ENCODE measurements at places on chromosomes 4 and X.

DNA sequence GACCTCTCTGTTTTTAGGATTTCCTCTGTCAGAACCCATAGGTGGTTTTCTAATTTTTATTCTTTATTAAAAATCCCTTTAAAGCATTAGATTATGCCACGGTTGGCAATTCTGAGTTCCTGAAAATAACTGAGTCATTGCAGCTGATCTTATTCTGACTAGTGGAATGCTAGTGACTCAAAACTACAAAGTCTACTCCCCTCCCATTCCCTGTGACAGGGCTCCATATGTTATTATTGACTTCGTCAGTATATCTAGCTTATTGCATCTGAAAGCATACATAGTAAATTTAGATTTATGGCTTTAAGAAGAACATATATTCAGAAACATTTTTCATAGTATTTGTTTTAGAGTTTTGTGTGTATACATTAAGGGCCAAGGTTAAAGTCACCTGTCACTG lies 38.5 kb downstream of the HERC3 start:
- DNase-seq = no peak

- DNase-seq = no peak
Observed at GRCh38 chr4:150852216-150852615, 162.9 kb downstream of the LRBA start.

DNA sequence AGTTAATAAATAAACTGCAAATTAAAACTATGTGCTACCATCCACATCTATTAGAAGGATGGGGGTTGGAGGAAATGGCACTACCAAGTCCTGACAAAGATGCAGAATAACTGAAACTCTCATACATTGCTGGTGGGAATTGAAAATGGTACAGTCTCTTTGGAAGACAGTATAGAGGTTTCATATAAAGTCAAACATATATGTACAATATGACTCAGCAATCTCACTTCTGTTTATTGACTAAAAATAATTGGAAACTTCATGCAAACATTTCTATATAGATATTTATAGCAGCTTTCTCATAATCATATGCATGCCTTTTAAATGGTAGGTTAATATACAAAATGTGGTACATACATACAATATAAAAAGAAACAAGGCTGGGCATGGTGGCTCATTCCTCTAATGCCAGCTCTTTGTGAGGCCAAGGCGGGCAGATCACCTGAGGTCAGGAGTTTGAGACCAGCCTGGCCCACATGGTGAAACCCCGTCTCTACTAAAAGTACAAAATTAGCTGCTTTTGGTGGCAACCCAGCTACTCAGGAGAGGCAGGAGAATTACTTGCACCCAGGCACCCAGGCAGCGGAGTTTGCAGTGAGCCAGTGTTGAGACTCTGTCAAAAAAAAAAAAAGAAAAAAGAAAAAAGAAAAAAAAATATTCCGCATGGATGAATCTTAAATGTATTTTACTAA lies 225.0 kb upstream of the CXXC4 start:
- DNase-seq = no peak

DNA sequence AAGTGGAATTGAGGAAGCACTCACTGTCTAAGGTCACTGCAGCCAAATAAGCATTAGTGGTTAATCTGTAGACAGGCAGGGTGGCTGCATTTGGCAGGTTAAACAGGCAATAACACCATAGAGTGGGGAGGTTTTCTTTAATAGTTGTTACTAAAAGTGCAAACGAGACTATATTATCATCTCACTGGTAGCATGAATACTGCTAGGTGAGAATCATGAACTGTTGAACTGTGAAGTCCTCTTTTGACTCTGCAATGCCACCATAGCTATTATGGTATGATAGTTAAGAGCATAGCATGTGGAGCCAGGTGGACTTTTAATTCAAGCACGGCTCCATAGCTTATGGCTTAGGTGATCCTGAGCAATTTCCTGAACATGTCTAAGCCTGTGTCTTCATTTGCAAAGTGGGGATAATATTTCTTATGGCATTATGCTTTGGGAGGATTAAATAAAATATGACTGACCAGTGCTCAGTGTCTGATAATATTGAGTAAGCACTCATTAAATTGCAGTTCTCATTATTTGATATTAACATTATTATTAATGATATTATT lies 235.6 kb upstream of the HHIP start:
- DNase-seq = no peak

GRCh38 chrX:38061335-38061734 lies 55.0 kb downstream of the SYTL5 start:
- no peak for DNase-seq

- DNase-seq = no peak
Observed at GRCh38 chrX:151929126-151929525, 16.4 kb downstream of the MAGEA4 start.

- no peak for DNase-seq
Observed at GRCh38 chrX:112053169-112053568, 29.4 kb downstream of the TRPC5 start.

- no peak for DNase-seq
Observed at GRCh38 chr4:9602389-9602914, 158.2 kb downstream of the DEFB131A start.

- DNase-seq = no peak
Observed at GRCh38 chr4:125735102-125735501, 420.3 kb downstream of the FAT4 start.

GRCh38 chrX:100695302-100695701 lies 36.6 kb downstream of the SYTL4 start:
- DNase-seq = no peak

DNA sequence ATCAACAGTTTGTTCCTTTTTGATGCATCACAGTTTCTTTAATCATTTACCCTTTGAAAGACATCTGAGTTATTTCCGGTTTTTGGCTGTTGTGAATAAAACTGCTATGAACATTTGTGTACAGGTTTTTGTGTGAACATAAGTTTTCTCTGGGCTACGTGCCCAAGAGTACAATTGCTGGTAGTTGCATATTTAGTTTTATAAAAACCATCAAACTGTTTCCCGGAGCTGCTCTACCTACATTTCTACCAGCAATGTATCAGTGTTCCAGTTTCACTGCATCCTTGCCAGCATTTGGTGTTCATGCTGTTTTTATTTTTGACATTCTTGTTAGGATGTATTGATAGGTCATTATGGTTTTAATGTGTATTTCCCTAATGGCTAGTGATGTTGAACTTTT lies 17.3 kb downstream of the KDM6A start:
- no peak for DNase-seq

DNA sequence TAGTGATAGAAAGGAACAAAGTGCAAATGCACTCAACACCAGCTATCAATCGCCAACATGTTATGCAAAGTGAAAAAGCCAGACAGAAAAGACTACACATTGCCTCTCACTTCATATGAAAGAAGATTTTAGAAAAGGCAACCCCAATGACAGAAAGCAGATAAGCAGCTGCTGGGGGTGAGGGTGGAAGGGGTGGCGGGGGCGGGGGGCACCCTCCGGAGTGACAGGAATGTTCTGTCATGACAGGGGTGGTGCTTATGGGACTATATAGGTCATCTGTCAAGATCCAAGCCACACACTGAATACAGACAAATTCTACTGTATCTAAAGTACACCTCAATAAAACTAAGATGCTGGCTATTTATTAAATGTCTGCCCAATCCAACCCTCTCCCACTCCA lies 10.7 kb downstream of the WDR1 start:
- no peak for DNase-seq

DNA sequence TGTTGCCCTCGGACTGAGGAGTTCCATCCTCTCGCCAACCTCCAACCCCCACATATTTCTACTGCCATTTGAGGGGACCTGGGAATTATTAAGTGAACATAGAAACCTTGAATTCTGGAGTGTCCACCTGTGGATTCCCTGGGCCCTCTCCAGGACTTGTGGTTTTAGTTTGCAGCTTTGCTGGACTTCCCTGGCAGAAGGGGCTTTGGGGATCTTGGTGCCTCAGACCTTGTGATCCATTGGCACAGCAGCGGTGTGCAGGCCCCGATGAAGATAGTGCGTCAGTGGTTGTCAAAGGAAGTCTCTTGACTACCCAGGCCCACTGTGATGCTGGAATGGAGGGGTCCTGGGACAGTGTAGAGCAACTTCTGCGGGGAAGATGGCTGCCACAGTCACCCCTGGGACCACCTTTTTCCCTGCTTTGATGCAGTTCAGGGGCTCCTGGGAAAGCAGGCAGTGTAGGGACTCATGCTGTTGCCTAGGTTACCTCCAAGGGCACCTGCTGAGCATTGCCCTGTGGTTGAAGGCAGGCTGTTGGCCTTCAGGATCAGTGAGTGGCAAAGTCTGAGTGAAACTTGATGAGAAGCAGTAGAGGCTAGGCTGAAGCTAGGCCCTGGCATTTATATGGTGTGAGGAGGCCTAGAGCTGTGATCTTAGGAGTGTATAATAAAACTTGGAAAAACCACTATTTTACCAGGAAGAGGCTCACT lies 2.2 kb downstream of the SLC16A2 start:
- no peak for DNase-seq

DNA sequence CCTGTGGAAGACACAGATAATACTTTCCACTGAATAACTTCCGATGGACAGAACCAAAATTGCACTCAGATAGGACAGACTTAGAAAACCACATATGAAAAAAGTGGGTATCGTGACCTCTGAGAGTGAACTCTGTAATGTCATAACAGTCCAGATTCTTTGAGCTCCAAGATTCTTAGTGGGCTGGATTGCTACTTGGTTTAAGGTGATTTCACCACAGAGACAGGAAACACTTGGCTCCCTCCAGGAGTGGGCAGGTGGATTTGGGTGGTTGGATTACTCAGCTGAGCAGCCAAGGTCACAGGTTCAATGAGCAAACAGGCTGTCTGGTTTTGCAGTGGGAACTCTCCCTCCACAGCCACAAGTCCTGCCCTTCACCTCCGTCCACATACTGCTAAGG lies 126.0 kb downstream of the AFAP1 start:
- DNase-seq = no peak

DNA sequence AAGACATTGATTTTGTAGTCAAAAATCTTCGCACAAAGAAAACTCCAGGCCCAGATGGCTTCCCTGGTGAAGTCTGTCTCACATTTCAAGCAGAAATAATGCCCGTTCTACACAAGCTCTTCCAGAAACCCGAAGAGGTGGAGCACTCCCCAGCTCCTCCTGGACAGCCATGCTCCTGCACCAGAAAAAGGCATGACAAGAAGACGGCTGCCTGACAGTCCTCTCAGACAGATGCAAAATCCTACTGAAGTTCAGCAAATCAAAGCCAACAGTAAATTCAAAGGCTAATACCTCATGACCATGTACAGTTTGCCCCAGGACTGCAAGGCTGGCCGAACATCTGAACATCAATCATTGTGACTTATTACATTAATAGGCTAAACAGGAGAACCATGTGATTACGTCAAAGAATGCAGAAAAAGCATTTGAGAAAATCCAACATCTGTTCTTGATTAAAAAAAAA lies 30.8 kb upstream of the MXD4 start:
- no peak for DNase-seq

DNA sequence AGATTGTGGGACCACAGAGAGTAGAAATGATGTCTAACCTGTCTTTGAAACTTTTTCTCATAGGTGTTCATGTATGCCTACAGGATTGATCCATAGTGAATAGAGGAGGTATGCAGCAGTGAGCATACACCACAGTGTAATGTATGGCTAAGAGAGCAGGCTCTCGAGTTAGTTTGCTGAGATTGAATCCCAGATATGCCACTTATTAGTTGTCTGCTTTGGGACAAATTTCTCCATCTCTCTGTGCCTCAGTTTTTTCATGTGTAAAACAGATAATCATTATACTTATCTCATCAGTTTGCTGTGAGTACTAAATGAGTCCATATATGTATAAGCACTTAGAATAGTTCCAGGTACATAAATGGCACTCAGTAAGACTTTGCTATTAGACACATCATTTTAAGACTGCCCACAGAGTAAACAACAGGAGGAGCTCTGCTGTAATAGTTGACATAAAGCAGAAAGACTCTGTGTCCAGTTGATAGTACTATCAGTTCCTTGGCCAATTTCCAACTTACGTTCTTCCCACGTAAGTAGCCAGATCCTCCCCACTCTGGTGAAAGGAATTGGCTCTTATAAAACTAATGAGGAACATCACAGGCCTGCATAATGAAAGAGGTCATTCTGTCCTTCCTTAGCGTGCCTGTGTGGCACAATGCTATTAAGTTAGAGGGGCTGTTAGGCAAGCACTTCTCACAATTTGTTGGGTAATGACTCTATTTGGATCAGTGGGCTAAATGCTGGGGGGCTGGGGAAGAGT lies 20.7 kb upstream of the RNF150 start:
- DNase-seq = no peak

DNA sequence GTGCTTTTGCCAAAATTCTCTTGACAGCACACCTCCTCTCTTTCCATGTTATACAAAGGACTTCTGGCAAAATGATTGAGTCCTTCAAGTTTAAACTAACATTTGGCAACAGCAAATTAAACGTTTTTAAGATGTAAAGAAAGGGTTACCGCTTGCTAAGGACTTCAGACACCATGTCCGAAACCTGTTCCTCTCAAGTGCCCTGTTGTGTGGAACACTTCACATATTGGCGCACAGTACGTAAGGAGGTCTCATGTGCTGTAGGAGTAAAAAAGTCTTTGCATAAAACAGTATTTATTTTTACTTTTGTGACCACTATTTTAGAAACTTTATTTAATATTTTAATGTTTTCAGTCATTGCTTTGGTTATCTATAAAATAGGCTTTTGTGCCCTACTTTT lies 33.7 kb upstream of the HPRT1 start:
- DNase-seq = no peak

- no peak for DNase-seq
Observed at GRCh38 chr4:106312377-106312776, 3.6 kb downstream of the TBCK start.

DNA sequence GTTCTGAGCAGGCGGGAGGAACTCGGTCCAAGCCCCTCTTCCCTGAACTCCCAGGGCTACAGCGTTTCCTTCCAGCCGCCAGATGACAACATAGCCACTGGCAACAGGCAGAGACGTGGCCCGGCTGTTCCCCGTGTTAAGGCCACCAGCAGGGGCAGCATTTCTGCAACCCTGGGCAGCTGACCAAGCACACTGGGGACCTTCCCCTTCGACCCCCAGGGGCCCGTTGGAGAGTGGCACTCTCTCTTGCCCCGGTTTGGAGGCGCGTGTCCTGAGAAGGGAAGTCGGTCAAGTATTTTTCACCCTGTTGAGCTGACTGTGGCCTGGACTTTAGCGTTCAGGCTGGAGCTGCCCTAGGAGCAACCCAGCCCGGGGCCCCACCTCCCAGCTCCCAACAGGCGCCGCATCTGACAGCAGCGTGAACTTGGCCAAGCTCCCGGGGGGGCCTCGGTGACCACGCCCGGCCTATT lies 37.6 kb downstream of the ZBTB49 start:
- DNase-seq = no peak

DNA sequence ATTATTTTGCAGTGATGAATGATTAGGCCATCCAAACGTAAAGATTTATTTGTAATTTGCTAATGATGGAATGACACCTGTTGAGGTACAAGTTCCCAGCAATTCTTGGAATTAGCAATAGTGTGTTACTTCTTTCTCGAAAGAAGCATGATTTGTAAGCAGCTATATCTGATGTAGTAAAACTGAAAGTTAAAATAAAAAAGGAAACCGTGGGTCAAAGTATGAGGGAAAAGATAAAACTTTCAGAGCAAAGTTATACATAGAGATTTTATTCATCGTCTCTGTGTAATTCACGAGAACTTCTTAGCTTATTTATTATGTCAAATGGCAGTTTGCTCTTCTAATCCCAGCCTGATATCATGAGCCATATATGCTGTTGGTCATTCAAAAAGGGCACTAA lies 59.0 kb downstream of the NFKB1 start:
- no peak for DNase-seq
